ENCODE measurements at places on chromosomes 5 and 9.
A peak's percentile ranks its signal among the peaks of the same experiment; 100 is the strongest.

GRCh38 chr5:172498431-172499129, 44.3 kb upstream of the SH3PXD2B start:
- no peak for DNase-seq

GRCh38 chr9:37549527-37549926, 26.7 kb downstream of the FBXO10 start:
- DNase-seq: peak; percentile 52

DNA sequence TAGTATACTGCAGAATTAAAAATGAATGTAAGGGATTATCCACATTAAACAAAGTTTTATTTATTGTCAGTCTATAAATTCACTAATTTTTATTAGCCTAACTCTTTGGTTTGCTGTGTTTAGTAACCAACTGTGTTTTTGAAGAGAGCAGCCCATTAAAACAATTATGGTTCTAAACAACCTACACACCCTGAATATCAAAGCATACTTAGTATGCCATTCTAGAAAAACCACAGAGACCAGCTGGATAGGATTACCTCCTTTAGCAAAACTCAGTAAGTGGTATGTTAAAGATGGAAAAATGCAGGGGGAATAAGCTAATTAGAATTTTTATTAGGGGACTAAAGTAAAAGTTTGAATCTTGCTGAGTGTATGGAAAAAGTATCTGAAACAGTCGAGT, 1981.7 kb upstream of the NUDT12 start:
- no peak for DNase-seq

GRCh38 chr5:53334431-53334941, 145.9 kb upstream of the FST start:
- peak; percentile 4 for DNase-seq

- DNase-seq: no peak
Observed at GRCh38 chr9:19283072-19283710, 52.7 kb downstream of the DENND4C start.

DNA sequence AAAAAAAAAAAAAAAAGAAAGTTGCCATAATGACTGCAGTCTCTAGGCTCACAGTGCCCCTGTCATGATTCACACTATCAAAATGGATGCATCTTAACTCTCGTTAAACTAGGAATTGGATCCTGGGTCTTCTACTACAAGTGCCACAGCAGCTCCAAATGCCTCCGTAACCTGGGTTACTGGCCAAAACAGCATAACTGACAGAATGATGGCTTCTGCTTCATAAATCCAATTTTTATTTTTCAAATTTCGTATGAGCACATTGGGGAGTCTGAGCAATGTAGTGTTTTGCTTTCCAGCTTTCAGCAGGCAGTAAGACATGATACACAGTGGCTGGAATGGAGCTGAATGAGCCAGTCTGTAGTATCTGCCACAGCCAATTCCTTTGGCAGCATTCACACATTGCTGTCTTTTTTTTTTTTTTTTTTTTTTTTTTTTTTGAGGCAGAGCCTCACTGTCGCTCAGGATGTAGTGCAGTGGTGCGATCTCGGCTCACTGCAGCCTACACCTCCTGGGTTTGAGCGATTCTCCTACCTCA, 36.0 kb upstream of the NPM1 start:
- DNase-seq: no peak

GRCh38 chr9:126804696-126805553, at the start of gene ZBTB43:
ZBTB43 (plus strand) TSS chr9:126805040; CDS start chr9:126832510, 27,470 bp downstream.
- DNase-seq: peak; percentile 95

DNA sequence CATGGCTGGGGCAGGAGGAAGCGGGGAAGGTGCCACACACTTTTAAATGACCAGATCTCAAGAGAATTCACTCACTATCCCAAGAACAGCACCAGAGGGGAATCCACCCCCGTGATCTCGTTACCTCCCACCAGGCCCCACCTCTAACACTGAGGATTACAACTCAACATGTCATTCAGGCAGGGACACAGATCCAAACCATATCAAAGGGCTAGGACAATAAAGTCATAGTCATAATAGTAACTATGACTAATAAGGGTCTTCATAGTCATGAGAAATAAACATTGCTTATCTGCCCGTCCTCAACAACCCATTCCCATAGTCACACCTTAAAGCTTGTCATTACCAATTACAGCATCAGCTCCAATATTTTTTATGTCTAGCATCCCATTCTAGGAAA, 65.3 kb upstream of the SMC2 start:
- DNase-seq: no peak

- no peak for DNase-seq
Observed at GRCh38 chr5:63768221-63768620, 194.0 kb downstream of the HTR1A start.

- DNase-seq: no peak
Observed at GRCh38 chr5:22958462-22959262, 105.5 kb upstream of the CDH12 start.

GRCh38 chr9:130634191-130634768, 30.1 kb upstream of the PRDM12 start:
- no peak for DNase-seq

GRCh38 chr9:74497748-74498620, 849 bp downstream of the RORB start:
- peak; percentile 11 for DNase-seq

DNA sequence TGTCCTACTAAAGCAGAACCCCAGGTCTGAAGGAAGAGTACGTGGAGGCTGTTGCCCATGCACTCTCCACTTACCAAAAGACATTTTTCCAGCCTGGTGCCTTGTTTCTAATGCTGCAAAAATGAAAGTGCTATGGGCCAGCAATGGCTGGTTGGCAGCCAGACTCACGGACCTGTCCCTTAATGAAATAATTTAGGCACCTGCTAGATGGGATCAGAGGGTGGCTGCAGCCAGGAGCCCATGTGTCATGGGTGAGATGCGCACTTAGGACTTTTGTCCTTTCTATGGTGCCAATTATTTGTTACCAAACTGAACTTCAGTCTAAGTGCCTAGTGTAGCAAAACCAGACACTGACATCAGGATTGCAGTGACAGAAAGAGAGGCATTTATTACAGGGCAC, 276.3 kb downstream of the YTHDC2 start:
- DNase-seq: no peak

DNA sequence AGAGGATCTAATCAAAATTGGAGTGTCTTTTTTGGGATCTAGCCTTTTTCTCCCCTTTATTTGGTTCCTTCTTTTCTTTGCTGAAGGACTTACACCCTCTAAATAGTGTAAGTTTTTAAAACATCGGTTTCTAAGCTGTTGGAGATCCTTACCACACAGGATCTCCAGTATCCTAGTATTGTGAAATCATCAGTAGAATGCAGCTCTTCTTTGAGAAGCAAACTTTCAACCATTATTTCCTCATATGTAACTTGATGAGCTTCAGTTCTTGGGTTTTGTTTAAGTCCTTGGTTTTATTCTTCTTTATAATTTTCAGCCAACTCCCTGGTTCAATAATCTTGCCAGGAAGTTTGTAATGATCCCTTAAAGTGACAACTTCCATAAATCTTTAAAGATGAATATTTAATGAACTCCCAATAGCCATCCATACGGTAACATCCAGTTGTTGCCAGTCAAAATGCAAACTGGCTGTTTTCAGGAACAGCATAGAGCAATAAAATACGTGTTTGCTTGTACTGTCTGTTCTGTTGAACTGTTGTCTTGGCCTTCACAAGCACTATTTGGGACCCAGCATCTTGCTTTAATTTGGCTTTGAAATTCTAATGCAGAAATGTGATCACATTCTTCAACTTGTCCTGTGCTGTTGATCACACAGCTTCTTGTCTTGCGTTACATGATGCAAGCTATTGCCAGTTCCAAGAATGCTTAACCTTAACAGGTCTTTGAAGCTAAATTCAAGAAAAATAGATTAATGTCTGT, 34.8 kb upstream of the TTC23L start:
- no peak for DNase-seq

GRCh38 chr5:172940268-172941066, 18.8 kb upstream of the RPL26L1 start:
- no peak for DNase-seq

- no peak for DNase-seq
Observed at GRCh38 chr5:157025093-157025698, 33.7 kb downstream of the HAVCR1 start.

GRCh38 chr9:116389541-116390302, 236.1 kb downstream of the PAPPA start:
- DNase-seq: peak; percentile 96

GRCh38 chr5:54691656-54692055, 174.1 kb downstream of the SNX18 start:
- DNase-seq: no peak

DNA sequence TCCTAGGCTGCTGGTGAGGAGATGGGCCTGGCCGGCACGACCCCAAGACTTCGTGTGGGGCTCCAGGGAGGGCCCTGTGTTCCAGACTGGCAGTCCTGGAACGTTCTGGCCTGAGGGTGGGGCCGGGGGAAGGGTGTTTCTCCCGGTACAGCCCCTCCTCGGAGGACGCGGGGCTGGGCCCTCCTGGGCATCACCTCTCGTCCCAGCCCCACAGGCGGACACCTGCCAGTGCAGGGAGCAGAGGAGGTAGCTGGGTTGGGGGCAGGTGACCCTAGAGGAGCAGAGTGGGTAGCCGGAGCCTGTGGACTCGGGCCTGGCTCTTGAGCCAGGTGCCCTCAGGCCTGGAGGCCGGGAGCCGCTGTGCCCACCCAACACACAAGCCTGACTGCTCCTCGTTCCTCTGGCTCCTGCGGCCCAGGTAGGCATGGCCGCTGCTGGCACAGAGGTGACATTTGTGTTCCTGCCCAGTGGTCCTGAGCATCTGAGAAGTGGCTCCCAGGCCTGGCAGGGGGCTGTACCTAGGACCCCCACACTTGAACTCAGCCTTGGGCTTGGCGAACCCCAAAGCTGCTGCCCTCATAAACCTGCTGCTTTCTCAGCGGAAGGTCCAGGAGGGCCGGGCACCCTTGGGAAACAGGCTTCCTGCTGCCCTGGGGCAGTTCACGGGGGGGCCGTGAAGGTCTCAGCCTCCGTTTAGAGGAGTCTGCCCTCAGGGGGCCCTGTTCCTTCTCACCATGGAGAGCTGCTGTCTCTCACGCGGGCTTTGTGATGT, 817 bp downstream of the SLC6A19 start:
- DNase-seq: no peak

DNA sequence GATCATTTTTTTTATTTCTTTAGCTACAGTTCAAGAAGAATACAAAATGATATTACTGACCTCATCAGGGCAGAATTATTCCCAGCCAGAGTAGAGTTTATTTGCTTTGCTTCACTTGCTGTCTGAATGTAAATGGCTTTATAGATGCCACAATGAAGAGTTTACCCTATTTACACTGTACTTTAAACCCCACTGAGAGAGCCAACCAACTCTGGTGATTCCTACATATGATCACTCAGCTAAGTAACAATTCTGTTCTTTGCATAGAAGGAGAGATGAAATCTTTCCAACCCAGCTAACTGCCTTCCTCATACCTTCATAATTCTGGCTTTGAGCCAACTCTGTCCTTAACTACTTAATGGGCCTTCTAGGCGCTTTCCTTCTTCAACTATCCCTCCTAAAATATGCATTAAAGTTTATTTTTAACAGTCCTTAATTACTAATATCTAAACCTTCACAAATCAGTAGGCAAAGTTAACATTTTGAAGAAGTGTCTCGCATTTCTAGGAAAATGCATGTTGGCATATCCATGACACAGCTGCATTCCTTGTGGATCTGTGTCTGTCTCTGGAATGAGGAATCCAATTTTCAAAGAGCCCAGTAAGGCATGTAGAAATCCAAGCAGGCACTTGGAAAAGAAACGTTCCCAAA, 284.8 kb upstream of the GRAMD2B start:
- peak; percentile 89 for DNase-seq

DNA sequence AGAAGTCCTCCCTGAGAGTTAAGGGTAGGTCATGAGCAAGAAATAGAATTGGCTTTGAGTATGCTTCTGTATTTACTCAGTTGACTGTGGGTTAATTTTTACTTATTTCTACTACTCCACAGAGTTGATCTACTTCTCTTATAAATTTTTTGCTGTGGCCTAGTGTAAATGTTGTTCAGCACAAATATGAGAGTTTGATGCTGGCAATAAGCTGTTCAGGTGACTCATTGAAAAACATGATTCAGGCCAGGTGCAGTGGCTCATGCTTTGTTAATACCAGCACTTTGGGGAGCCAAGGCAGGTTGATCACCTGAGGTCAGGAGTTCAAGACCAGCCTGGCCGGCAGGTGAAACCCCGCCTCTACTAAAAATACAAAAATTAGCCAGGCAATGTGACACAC, 4.5 kb upstream of the CDK7 start:
- DNase-seq: peak; percentile 68

GRCh38 chr9:5879419-5880181, 11.1 kb upstream of the MLANA start:
- DNase-seq: peak; percentile 88

DNA sequence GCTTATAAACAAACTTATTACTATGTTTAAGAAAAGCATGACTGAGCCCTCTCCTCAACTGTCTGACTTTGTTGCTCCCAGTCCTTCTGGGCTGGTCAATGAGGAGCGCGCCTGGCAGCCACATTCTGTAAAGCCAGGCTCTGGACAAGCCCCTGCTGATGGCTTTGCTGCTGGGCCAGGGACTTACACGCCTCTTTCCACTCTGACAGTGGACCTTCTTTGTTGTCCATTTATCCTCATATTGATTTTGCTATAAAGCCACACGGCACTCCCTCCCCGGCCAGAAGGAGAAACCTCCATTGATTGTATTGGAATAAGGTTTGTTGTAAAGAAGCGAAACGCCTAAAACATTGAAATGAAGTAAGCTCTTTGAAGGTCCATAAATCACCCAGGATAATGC, 50.6 kb downstream of the C5orf15 start:
- no peak for DNase-seq

- no peak for DNase-seq
Observed at GRCh38 chr9:18798106-18798505, 234.9 kb downstream of the SAXO1 start.

DNA sequence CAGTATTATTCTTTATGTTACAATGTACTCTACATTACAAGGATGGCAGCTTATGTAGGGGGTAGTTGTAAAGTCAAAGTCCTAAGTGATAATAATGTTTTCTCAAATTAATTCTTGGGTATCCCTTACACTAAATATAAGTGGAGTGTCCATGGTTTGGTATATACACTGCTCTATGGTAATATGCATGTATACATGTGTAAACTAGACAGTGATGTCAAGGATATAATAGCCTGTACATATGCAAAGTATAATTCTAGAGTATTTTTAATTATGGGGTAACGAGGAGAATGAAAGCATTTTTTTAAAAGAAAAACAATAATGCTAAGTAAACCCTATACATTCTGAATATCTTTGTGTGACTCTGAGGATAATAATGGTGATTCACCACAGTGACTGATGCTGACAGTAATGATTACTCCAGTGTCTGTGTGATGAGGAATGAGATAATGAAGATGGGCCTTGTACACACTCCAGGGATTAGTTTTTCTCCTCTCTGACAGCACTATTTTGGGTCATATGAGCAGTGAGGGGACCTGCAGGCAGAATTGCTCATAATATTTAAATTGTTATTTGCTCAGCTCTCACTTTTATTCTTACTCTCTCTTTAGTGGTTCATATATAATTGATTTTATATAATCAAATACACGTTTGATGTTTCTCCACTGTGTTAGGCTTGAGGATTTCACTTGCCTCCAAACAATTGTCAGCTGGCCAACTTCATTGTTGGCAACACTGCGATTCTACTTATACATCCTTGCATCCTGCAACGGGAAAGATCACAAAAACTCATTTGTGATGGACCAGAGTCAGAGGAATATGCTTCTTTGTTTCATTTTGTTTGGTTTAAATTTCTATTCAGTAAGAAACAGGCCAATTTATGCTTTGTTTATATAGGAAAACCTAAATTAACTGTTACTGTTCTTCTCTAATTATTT, 88.2 kb downstream of the NREP start:
- peak; percentile 72 for DNase-seq
